ENCODE measurements at places on chromosomes 4 and X.

DNA sequence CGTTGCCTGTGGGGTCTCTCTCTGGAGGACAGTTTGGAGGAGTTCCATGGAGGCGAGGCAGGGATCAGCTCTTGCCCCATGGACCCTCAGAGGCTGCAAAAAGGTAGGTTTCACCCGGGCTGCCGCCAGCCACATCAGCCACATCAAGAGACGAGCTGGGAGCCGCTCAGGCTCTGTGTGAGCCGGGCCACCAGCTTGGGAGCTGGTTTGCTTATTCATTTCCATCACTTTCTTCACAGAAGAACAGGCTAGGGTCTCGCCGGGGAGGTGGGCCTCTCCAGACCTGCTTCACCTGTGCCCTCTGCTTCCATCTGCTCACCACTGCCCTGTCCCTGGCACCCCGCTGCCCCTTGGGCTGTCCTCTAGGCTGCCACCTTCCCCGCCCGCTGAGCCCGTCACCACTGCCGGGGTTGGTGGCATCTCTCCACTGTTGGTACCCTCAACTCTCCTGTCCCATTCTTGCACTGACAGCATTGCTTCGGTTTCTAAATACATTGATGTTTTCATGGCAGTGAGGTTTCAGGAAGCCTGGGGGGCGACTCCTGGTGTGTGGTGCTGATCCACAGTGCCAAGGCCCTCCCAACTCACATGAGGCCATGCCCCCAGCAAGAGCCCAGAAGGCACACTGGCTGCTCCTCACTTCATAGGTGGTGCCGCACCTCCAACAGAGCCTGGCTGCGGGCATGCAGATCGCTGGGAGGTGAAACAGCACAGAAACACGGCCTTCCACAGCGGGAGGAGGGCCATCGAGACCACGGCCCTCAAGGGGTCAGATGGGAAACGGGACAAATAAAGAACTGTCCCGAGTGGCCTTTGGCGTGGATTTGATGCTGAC lies 4.5 kb upstream of the TREX2 start:
- DNase-seq, result no peak

DNA sequence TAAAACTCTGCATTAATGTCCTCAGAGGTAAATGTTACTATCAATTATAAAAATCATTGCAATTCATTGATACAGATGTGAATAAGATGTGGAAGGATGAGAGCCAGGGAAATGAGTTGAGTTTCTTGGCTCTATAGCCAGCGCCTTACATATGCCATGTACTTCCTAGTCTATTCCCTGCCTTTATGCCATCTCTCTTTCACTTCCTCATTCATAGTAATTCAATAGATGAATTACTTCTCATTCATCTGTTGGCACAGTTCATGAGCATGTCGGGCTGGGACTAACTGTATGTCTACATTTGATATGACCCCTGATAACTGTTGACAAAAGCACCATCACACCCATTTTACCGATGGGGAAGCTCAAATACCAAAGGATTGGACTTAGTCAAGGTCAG lies 55.7 kb downstream of the LNX1 start:
- DNase-seq, result no peak

DNA sequence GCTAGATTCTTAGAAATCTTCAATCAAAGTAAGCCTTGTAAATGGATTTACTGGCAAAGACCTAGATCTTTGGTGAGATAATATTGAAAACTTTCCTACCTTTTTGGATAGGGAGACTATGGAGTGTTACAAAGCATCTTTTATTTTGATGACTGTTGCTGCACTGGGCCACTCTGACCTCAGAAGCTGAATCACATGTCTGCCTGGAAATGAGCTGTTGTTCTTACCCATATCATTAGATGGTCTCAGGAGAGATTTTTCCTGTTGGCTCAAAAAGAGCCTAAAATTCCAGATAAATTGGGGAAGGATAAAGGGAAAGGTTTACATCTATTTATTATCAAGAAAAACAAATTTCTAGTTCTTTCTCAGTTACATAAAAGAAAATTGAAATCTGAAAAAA lies 127.5 kb upstream of the BMP3 start:
- DNase-seq, result no peak

- DNase-seq, result no peak
These were observed 4.6 kb upstream of the TIFA start for GRCh38 chr4:112290341-112290740.

DNA sequence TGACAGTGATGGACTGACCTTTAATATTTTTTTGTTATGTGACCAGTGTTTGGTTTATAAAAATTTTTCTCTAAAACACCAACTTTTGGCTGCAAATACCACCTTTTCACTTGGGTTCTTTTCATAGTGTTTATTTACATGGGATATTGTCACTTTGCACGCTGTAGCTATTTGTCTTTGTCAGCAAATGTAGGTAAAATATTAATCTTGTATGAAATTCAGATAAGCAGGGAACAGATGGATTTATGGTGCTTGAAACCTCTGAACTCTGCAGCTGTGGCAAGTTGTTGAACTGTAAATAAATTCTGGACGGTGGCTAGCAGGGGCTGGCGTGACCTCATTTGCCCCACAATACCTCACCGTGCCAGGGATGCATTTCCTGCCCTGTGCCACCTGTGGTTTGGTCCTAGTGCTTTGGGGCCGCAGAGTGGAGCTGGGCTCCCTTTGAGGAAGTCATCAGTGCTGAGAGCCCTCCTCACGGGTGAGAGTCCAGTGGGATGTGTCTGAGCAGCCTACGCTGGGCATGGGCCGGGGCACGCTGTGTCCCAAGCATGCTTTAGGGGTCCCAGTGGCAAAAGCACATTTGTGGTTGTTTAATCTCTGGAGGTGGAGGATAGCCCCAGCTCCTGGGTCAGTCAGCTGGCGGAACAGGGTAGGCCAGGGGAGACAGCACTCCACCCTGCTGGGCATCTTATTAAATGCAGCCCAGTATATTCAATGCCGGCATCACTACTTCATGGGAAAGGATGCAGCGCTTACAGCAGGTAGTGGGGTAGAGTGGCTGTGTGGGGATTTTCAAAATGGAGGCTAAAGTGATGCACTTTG lies 108.6 kb downstream of the TBL1X start:
- no peak for DNase-seq

DNA sequence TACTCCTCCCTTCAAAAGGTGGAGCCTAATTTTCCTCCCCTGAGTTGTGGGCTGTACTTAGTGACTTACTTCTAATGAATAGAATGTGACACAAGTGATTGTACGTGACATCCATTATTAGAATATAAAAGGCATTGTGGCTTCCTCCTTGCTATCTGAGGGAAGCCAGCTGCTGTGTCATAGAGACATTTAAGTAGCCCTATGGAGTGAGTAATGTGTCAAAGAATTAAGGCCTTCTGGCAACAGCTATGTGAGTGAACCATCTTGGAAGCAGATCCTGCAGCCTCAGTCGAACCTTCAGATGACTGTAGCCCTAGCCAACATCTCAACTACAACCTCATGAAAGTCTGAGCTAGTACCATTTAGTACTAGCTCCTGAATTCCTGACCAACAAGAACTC lies 76.1 kb downstream of the BCOR start:
- DNase-seq, result no peak

DNA sequence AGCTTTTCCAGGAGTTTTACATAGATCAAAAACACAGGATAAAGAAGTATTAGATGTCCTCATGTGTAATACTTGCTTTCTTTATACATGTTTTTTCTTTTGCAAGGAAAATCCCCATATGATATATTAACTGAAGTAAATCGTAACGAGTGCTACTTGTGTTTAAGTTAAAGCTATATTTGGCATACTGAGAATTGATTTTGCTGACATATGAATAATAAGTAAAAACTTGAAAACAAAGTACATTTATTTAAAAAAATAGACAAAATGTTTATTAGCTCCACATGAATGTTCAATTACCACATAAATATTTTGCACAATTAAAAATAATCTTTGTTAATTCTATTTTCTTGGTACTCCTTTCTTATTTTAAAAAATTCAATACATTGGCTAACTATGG lies 884.7 kb downstream of the FSTL5 start:
- no peak for DNase-seq
